AG04449 (cell line): ENCODE measurements at places on chromosomes 7 and 10.

DNA sequence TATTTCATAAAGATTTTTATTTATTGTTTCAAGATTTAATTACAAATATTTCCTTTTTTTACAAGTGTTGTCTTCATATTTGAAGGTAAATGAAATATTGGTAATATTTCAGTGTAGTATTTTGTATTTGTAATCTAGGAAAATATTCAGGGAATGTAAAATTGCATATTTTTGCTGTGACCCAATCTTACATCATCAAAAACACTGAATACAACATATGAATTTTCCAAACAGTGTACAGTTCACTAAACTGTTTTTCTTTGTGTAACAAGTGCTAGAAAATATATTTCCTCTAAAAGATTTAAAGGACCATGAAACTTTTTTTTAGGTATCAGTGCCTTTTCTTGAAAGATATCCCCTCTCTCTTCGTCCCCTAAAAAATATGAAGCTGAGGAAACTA is 251.9 kb upstream of the KCND2 start:
- no peak for DNase-seq

DNA sequence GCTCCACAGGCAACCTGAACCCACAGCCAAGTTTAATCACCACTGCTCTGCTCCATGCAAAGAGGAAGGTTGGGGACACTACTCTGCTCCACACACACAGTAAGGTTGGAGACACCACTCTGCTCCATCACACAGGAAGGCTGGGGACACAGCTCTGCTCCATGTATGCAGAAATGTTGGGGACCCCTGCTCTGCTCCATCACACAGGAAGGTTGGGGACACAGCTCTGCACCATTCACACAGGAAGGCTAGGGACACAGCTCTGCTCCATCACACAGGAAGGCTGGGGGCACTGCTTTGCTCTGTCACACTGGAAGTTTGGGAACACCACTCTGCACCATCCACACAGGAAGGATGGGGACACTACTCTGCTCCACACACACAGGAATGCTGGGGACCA is 14.8 kb upstream of the ADARB2 start:
- no peak for DNase-seq

DNA sequence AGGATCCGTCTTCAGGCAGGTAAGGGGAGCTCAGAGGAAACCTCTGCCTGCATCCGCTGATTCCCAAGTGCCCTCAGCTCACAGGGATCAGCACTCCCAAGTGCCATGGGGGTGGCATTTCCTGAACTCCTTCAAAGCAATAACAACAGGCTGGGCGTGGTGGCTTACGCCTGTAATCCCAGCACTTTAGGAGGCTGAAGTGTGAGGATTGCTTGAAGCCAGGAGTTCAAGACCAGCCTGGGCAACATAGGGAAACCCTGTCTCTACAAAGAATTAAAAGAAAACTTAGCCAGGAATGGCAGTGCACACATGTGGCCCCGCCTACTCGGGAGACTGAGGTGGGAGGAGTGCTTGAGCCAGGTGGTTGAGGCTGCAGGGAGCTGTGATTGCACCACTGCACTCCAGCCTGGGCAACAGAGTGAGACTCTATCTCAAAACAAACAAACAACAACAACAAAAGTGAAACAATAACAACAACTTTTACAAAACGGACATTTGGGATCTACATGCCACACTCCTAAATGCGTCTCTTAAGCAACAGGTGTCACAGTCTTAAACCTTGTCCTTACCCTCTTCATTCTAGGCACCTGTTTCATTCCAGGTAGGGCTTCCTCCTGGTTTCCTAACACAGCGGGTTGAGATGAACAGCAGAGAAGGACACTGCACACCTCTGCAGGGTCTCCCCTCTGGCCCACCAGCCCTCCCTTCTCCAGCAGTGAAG is 73.8 kb downstream of the PAXIP1 start:
- no peak for DNase-seq

DNA sequence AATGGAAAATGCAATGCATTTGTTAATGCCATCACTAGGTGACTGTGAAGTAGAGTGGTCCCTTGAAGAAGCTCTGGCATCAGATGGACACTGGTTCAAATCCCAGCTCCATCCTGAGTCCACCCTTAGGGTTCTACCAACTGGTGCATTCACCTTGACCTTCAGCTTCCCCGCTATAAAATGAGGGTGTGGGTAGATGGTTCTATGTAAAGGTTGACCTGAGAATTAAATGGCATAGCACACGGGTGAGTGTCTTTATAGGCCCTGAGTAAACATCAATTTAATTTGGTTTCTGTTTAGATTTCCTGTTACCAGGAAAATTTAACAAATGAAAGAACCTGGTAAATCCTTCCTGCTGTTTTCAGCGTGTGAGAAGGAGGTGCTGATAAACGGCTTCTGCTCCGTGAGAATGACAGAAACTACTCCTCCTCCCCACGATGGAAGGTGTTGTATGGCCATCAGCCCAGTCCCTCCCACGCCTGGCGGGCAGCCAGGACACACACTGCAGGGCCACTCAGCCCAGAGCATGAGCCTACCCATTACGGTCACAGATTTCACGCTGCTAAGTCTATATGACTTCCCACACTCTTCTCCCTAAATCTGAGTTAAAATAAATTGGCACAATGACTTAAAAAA is 210.1 kb downstream of the TNS3 start:
- no peak for DNase-seq

GRCh38 chr10:11679946-11680345 is 62.2 kb upstream of the ECHDC3 start:
- no peak for DNase-seq
